ENCODE measurements at places on chromosomes 7 and 10.

DNA sequence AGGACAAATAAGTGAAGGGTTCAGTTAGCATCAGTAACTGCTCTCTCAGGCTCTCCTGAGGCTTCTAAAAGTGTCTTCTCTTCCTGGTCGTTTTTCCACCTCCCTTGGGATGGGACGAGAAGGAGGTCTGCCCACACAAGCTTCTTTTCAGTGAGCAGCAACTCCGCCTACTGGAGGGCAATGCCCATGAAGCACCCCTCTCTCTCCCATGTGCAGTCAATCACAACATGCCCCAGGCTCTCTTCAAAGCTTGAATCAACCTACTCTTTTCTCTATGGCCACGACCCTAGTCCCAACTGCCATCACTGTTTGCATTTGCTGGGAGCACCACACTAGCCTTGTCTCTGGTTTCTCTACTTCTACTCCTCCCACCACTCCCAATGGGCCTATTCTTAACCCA is 135.6 kb downstream of the RPS24 start:
- no peak for DNase-seq

- DNase-seq, result no peak
These were observed 13.9 kb downstream of the OSBPL3 start for GRCh38 chr7:24965831-24966708.

- no peak for DNase-seq
These were observed 98.1 kb downstream of the GPR37 start for GRCh38 chr7:124667312-124668153.

DNA sequence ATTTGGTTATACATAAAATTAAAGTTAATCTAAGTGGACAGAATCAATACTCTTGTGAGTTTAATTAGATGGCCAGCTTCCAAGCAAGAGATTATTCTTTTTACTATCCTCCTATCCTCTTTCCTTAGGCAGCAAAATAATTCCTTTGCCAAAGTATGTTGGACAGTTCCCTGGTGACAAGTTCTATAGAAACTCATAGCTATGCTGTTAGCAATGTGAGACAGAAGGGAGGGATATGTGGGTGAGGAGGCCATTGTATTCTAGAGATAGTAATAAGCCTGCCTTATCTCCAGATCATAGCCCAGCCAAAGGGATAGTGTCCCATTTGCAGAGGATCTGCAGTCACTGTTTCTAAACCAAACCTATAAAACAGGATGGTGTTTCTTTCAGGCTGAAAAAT is 181.6 kb upstream of the HDAC9 start:
- no peak for DNase-seq

DNA sequence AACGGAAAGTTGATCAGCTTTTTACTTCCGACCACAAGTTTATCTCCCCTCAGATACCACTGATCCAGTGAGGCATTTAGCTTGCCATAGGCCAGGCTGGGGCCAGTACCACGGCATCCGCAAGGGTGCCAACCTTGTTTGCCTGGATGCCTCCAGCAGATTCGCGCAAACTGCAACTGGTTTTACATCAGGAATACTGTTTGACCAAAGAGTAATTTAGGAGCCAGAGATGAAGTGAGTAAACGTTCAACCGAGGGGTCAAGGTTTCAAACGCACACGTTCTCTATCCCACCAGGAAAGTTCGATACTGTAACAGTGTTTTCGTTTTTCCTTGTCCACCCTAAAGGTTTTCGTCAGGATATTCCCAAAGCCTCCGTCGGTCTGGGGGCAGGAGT is 266 bp upstream of the MDFIC start:
- peak; percentile 21 for DNase-seq

DNA sequence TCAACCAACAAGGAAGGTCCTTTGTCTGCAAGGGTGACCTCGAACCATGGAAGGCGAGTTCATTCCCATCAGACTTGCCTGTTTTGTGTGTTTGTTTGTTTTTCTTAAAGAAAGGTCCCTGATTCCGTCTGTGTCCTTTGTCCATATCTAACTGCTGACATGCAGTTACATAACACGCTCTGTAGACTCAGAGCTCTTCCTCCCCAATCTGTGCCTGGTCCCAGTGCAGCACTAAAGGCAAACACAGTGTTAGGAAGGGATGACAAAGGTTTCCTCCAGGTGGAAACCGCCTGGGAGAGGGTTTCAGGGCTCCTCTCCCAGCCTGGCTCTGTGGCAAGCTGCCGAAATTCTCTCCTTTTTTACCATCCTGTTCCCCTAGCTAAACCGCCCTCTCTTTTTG is 13.4 kb downstream of the JCAD start:
- DNase-seq, result no peak

GRCh38 chr7:139669106-139670061 is 108.4 kb downstream of the HIPK2 start:
- DNase-seq, result no peak

DNA sequence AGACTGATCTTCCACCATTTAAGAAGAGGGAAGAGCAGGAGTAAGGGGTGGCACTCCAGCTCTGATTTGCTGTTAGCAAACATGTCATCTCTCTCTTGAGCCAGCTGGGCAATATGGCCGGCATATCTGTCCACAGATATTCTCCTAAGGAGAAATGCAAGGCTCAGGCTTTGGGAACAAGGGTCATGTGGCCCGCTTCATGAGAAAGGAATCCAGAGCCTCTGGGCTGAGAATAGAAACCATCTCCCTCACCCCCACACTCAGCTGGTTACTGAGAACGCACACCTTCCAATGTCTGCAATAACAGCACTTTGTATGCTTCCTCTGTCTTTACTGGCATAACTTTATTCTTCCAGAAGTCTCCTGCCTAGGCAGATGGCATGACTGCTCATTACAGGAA is 171.2 kb downstream of the ELMO1 start:
- no peak for DNase-seq

DNA sequence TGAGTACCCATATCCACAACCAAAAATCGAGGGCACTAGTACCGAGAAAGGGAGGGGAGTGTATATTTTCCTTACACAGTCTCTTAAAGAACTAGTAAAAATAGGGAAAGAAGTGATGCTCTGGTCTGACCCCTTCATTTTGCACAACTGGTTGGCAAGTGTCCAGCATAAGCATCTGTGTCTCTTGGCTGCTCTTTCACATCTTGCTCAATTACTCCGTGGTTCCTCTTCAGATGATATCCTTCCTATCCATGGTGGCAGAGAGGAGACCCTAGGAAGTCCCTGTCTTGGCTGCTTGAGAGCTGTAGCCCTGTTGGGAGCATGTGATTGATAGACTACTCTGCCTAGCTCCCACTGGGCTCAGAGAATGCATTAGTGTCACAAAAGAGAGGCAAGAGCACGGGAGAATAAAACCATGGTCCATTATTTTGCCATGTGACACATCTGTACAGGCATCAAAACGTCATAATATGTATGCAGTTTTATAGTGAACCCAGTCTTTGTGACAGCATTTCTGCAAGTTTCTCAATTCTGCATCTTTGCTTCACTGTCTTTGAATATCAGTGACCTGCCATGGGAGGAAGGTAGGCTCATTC is 111.8 kb upstream of the ANKRD1 start:
- no peak for DNase-seq

GRCh38 chr7:22488643-22489462 is 11.1 kb downstream of the STEAP1B start:
- DNase-seq, result peak; percentile 76

DNA sequence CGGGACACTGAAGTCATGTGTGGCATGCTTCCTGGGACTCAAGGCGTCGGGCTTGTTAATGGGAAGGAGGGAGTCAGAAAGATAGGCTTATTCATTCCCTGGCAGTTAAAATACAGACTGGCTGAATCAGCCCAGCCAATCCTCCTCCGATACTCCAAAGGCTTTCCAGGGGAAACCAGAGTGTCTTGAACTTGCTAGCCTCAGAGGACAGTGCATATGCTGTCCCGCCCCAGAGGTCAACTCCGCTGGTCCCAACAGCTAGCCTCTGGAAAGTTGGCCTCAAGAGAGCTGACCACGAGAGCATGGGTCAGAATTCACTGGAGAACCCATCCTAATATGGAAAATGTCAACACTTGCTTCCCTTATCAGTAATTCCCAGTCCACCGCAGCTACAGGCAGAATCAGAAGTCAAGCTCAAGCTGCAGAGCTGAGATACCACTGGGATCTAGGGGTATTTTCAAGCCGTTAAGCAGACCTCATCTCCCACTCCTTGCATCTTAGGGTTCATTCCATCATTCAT is 43.0 kb downstream of the ELMO1 start:
- no peak for DNase-seq

DNA sequence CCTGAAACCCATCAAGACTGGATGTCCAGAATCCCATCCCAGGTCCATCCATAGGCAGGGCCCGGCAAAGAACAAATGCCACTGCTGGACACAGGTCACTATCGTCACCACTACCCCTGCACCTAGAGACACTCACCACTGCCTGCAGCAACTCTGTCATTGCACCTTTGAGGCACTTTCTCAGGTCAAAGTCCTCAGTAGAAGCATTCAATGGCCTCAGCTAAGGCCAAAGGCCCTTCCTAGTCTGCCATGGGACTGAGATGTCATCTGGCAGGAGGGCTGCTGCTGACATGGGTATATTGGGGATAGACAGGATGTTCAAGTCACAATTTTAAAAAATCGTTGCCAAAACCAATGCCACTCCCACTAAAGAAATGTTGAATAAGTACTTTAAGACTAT is 58.7 kb downstream of the GPAM start:
- DNase-seq, result no peak

GRCh38 chr7:24143547-24143946 is 140.4 kb upstream of the NPY start:
- no peak for DNase-seq

GRCh38 chr7:113373863-113374262 is 255.5 kb upstream of the SMIM30 start:
- no peak for DNase-seq

DNA sequence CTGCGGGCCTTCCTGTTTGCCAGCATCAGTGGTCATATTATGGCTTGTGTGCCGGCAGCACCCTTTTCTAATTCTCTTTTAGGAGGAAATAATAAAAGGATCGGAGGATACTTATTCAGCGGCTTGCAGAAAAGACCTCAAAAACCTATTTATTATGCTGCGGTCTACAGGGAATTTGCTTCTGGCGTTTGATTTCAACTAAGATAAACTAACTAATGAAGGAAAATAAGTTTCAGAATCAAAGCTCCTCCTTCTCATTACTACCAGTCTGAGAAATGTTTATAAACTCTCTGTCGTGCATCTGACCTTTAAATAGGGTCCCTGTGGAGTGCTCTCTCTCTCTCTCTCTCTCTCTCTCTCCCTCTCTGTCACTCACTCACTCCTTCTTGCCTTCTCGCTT is 335.0 kb upstream of the GLI3 start:
- DNase-seq, result no peak

DNA sequence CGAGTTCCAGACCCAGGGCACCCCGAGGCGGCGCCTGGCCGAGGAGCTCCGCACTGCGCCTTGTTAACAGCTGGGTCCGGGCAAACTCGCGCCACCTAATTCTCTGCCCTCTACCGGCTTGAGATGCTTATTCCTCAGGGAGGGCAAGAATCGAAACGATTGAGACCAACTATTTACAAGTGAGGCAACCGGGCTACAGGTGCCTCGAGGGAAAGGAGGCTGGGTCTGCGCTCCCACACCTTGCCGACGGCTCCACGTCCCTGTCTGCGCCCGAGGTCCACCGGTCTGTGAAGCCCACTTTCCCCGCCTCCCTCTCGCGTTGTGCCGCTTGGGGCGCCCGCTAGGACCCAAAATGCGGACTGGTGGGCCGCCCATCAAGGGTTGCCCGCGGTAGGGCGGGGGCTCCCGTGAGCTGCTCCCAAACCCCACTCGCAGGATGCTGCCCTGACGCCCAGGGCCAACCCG is 527 bp downstream of the AKR1B1 start:
- peak; percentile 28 for DNase-seq

- no peak for DNase-seq
These were observed 75.3 kb downstream of the HIP1 start for GRCh38 chr7:75663302-75663907.

DNA sequence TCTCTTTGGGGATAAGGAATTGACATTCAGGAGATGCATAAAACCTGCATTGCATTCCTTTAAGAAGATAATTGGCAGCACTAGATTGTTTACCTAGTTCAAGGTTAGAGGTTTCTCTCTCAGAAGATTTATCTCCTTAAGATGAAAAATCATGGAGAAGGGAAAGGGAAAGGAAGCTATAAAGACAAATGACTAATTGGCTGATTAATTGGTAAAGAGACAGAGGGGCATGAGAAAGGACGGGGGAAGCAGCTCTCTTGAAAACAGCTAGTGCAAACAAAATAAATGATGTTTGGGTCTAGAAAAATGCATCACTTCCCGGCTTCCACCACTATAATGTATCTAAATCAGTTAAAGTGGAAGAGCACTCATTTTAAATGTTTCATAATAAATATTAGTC is 941.2 kb downstream of the XPNPEP1 start:
- DNase-seq, result peak; percentile 6
